CD4-positive, alpha-beta T cell (primary cell): ENCODE measurements at places on chromosomes 7 and 10.

GRCh38 chr10:118332236-118332635 lies 9.9 kb downstream of the FAM204A start:
- no peak for DNase-seq

- DNase-seq, result peak; percentile 29
Observed at GRCh38 chr10:24519950-24520349, 203.7 kb downstream of the ARHGAP21 start.

GRCh38 chr10:42367532-42368230 lies 270.7 kb downstream of the ZNF33B start:
- DNase-seq, result no peak

DNA sequence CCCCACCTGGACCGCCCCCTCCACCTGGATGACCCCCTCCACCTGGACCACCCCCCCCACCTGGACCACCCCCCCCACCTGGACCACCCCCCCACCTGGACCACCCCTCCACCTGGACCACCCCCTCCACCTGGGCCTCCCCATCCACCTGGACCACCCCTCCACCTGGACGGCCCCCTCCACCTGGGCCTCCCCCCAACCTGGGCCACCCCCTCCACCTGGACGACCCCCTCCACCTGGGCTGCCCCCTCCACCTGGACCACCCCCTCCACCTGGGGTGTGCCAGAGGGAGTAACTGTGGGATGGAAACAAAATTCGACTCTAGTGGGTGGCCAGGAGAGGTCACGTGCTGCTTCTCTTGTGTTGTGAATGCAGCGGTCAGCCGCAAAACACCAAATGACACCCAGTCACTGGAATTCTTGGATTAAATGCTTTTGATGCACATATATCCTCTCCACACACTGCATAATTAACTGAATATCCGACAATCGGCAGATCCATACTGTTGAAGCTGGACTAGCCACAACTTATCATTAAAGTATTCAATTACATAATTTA lies 316.7 kb downstream of the PTPRN2 start:
- no peak for DNase-seq

- DNase-seq, result peak; percentile 82
Observed at GRCh38 chr7:123748734-123749536, at the start of gene WASL. TSS of gene WASL (minus strand) at chr7:123749003. CDS start at chr7:123748734, 269 bp downstream.

DNA sequence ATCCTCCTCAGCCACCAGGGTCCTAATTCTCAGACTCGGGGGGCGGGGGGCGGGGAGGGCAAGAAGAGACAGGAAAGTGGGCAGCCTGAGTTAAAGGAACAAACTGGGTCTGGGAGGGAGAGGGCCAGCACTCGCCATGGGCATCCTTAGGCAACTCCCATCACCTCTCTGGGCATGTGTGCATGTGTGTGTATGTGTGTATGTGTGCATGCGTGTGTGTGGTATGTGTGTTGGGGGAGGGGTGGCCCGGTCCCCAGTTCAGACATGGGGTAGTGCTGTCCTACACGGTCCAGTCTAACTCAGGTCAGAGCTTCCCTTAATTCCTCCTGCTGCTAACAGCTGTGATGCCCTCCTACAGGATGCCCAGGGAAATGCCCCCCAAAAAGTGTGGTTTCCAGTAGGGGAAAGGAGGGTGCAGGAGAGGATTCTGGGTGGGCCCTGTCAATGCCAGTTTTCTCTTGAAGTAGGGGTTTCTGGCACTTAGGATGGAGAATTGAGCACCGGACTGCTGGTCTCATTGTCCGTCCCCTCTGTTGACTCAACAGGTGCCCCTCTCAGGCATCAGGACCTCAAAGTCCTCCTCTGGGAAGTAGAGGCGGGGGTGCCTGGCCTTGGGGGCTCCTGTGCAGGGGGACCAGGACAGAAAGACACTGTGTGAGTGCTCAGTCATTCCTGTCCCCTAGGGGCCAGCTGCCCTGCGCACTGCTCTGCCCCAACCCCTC lies 15.1 kb upstream of the ZMIZ1 start:
- DNase-seq, result no peak

- peak; percentile 15 for DNase-seq
Observed at GRCh38 chr7:3482147-3482921, 181.3 kb downstream of the SDK1 start.

- DNase-seq, result no peak
Observed at GRCh38 chr7:40221836-40222235, 87.0 kb downstream of the SUGCT start.

- DNase-seq, result peak; percentile 24
Observed at GRCh38 chr7:35691827-35692307, 3.1 kb downstream of the HERPUD2 start.

DNA sequence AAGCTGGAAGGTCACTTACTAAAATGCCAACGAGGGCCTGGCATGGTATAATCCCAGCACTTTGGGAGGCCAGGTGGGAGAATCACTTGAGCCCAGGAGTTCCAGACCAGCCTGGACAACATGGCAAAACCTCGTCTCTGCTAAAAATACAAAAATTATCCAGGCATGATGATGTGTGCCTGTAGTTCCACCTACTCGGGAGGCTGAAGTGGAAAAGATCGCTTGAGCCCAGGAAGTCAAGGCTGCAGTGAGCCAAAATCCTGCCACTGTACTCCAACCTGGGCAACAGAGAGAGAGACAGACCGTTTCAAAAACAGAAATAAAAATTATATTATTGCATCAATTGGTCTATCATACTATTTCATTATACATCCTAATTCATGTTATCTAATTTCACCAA lies 18.1 kb upstream of the FAM53B start:
- no peak for DNase-seq

DNA sequence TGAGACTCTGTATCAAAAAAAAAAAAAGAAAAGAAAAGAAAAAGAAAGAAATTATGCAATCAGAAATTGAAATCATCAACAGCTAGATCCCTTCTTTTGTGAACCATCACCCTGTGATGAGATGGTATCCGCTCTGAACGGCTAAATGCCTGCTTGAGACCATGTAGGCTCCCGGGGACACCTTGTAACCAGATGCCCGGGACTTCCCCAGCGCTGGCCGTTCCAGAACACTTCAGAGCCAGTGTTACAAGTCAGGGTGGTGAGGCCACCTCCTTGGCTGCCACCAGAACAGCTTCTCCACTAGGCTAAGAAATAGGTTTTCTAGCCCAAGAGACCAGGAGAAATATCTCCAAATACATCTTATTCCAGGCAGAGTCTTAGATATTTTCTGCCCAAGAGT lies 119.4 kb upstream of the SH2B2 start:
- no peak for DNase-seq

DNA sequence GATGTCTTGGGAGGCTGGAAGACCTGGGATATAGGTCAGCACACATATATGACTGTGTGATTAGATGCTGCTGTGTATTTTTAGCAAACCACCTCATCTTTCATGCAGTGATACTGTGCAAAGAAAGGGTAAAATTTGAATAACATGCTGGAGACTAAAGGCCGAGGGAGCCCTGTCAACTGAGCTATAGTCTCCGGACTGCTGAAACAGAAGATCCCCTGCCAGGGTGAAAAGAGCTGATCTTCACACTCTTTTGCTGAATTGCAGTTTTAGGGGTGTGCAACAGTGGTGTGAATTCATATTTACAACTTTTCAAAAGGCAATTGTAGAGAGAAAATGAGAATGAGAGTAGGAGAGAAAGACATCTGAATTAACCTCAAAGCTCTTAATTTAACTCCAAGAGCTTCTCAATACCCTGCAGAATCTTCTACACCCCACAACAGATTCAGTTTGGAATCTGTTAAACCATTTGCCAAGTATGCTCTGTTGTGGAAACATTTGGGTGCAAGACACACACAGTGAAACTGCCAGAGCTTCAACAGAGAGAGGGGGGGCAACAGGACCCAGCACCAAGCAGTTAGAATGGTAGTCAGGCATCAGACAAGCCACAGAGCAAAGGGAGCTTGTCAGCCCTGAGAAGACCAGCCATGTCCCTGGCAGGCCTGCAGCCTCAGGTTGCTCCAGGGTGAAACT lies 190.1 kb upstream of the STK17A start:
- no peak for DNase-seq

DNA sequence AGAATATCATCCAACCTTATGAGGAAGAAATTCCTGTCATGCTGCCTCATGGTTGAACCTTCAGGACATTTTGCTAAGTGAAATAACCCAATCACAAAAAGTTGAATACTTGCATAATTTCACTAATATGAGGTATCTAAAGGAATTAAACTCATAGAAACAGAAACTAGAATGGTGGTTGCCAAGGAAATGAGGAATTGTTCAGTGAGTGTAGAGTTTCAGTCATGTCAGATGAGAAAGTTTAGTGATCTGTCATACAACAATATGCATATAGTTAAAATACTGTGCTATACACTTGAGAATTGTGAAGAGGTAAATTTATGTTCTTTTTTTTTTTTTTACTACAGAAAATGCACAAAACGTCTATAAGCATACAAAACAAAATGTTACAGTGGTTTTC lies 60.7 kb downstream of the R3HCC1L start:
- DNase-seq, result no peak

DNA sequence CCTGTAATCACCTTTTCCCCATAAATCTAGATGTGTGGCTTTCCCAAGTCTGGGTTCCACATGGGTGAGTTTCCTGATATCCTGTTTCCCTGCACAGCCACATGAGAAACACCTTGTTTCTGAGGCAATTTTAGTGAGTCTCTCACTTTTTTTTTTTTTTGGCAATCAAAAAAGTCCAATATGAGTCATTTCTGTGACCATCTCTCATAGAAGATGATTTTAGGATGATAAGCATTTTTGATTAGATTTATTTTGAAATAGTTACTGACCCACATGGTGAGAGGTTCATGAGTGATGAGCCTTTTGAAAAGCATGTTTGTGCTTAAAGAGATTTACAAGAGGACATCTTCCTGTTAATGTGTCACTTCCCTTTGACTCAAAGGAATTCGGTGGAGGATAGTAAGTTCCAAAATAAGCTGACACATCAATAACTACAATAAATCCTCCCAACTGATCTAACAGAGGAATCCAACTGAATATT lies 464.0 kb downstream of the INHBA start:
- DNase-seq, result no peak

DNA sequence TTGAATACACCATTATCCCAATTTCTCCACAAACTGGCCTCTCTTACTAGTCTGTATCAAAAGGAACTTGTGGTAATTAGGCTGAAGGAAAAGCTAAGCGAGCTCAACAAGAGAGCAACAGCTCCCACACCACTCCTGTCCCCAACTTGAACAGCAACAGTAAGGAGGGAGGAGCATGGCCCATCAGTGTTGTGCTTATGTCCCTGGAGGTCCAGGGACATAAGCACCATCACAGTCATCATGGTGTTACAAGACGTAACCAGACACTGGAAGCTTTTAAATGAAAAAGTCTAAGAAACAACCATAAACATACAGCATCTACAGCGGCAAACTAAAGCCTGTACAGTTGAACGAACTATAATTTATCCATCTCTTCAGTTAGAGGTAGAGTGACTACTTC lies 989 bp downstream of the ERLIN1 start:
- DNase-seq, result no peak

- DNase-seq, result no peak
Observed at GRCh38 chr10:129467359-129468064, 471 bp downstream of the MGMT start.

- DNase-seq, result no peak
Observed at GRCh38 chr7:4849390-4849789, 12.4 kb downstream of the PAPOLB start.
